ENCODE measurements at places on chromosomes 5 and 9.

GRCh38 chr9:115142517-115143270, 24.7 kb upstream of the TNC start:
- DNase-seq: no peak

- DNase-seq: no peak
Observed at GRCh38 chr5:11302663-11303062, 541.6 kb upstream of the DAP start.

DNA sequence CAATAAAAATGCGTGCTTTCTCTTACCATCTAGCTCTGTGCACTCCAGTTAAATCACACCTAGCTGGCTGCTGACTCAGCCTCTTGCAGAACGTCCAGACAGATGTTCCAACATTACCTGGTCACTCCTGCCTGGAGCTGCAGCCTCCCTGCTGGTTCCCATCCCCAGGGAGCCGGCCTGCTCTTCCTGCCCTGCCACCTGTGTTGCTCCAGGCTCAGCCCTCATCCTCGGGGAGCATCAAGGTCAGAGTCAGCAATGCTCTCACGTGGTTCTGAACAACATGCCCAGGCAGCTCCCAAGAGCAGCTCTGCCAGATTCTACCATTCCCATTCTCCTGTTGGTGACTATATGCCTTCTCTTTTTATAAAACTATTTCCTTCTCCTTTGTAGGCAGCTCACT, 81.3 kb downstream of the GADD45G start:
- no peak for DNase-seq

GRCh38 chr5:32504989-32505596, 60.6 kb upstream of the ZFR start:
- DNase-seq: no peak

- no peak for DNase-seq
Observed at GRCh38 chr9:16154521-16155078, 601.8 kb downstream of the CCDC171 start.

DNA sequence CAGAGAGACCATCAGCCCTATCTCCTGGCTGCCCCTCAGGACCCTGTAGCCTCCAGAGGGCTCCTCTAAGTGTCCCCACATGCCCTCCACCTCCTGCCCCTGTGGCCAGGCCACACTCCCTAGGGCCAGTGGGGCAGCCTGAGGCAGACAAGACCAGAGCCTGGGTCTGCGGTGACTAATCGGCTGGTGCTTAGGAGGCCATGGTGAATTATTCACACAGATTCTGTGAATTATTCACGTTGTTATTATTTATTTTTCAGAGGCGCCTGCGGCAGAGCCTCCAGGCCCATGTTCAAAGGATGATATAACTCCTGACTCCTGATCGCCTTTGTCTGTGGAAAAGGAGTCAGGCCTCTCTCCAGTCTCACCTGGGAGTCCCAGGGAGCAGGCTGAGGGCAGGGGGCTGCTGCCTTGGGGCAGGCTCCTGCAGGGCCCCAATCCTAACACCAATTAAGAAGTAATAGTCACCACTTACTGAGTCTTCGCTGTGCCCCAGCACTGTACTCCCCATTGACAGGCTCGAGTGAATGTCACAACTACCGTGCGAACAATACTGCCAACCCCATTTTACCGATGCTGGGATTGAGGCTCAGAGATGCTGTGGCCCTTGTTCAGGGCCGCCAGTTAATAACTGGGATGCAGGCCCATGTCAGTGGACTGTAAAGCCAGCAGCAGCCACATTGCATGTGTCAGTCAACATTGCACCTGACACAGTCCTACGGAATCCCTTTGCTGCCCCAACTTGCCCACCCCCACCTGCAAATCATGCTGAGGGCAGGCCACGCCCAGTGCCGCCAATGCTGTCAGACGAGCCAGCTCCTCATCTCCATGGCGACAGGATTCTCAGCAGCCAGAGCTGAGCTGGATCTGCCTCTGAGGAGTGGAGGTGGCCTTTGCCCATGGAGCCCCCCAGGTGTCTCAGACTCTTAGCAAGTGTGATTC, 94.9 kb downstream of the PCDH1 start:
- DNase-seq: no peak

GRCh38 chr5:155987265-155987810, 339.6 kb upstream of the SGCD start:
- no peak for DNase-seq

DNA sequence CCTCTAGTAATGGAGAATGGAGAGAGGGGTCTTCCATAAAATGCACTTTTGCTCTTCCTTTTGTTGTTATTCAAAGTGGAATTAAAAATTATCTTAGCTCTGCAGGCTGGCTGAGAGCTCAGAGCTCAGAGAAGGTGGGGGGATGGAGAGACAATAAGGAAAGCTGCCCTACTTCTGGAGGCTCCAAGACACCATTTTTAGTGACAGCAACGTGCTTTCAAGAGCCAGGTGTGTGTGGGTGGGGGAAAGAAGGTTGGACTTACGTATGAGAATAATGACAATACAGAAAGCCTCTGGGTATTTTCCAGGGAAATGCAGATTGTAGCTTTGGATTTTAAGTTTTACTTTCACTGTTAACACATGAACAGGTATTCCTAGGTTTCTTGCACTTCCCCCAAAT, 173.9 kb downstream of the TRPM3 start:
- no peak for DNase-seq

DNA sequence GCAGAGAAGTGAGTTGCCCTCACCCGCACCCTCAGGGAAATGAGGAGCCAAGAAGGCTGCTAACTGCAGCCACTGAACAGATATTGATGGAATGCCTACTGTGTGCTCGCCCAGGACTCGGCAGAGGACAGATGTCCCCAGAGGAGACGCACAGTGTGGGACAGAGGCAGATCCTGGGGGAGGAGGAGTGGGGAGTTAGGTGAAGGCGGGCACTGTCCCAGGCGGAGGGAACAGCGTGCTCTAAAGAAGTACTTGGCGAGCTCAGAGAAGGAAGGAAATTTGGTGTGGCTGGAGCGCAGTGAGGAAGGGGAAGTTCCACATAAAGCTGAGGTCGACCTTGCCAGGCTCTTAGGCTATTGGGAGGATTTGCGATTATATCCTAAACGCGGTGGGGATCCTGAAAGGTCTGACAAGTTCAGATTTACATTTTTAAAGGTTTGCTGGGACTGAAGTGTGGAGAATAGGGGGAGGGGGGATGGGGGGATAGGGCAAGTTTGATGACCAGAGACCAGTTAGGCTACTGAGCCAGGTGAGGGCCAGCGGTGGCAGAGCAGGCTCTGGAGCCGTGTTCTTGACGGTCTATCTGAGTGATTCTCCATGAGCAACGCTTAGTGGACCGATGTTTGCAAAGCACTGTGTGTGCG, 23.6 kb upstream of the CERCAM start:
- no peak for DNase-seq

DNA sequence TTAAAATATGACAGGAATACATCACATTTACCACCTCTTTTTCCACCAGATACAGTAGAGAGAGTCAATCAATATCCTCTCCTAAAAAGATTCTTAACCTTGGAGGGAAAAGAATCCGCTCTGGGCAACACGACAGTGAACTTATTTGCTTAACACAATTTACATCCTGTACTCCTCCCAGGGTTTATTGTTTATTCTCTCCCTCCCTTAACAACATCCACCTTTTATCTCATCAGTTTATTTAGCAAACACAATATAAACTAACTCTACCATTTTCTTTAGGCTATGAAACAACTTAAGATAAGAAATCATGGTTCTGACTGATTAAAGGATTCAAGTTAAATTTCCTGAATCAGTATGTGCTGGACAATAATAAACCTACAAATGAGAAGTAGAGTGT, 50.9 kb downstream of the CERT1 start:
- DNase-seq: no peak

- no peak for DNase-seq
Observed at GRCh38 chr5:535846-536698, 11.8 kb upstream of the SLC9A3 start.

GRCh38 chr9:101484046-101484445, 48.5 kb upstream of the ALDOB start:
- no peak for DNase-seq

- DNase-seq: no peak
Observed at GRCh38 chr9:114450181-114450580, 55.1 kb downstream of the WHRN start.

DNA sequence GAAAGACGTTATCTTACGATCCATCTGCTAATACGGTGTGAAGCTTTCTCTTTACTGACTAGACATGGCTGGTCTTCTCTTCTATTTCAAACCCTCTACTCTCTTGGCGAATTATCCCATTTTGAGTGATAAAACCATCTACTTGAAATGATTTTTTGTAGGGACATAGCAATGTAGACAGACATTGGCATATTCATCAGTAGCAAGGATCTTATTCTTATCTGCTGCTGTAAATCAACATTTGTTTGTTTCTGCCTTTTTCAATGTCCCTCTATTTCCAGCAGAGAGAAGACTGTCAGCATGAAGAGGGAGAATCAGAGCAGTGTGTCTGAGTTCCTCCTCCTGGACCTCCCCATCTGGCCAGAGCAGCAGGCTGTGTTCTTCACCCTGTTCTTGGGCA, at the start of gene OR1J4:
Gene OR1J4, plus strand, starts transcription at position 301 of the 400 bp plus-strand sequence. Its CDS starts 0 bp downstream, at position 301.
- DNase-seq: no peak

- DNase-seq: no peak
Observed at GRCh38 chr9:131630205-131630831, 85.0 kb downstream of the PRRT1B start.

DNA sequence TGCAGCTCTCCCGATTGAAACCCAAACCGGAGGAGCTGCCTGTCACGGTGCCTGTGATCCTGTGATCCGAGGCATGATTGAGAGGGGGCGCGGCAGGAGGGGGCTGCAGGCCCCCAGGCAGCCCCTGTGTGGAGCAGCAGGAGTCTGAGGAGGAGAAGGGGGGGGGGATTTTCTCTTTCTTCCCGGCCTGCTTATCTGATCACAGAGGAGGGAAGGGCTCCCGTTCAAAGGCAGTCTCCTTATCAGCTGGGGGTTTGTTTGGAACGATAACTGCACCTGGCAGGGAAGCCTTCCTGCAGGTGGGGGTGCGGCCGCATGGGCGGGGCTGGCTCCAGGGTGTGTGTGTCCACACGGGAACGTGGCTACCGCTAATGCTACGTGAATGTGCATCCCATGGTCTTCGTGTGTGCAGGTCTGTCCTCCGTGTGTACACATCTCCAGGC, 38.4 kb downstream of the LMX1B start:
- DNase-seq: no peak

DNA sequence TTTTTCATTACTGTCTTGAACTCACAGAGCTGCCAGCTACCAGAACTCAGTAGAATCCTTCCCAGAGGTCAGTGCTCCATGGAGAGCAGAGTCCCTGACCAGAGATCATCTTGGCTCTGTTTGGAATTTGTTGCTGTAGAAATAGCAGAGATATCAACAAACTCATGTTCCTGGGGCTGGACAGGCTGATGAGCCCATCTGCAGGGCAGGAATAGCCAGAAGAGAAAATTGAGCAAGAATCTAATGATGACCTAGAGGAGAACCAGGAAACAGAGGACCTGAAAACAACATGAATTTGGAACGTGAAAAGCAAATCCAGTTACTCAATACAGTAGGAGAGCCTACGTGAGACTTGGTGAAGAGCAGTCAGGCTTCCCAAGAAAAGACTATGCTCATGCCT, 437.8 kb downstream of the PLK2 start:
- no peak for DNase-seq

GRCh38 chr5:61275841-61276240, 56.2 kb upstream of the ZSWIM6 start:
- no peak for DNase-seq

- no peak for DNase-seq
Observed at GRCh38 chr9:26949637-26950069, 2.6 kb upstream of the PLAA start.

DNA sequence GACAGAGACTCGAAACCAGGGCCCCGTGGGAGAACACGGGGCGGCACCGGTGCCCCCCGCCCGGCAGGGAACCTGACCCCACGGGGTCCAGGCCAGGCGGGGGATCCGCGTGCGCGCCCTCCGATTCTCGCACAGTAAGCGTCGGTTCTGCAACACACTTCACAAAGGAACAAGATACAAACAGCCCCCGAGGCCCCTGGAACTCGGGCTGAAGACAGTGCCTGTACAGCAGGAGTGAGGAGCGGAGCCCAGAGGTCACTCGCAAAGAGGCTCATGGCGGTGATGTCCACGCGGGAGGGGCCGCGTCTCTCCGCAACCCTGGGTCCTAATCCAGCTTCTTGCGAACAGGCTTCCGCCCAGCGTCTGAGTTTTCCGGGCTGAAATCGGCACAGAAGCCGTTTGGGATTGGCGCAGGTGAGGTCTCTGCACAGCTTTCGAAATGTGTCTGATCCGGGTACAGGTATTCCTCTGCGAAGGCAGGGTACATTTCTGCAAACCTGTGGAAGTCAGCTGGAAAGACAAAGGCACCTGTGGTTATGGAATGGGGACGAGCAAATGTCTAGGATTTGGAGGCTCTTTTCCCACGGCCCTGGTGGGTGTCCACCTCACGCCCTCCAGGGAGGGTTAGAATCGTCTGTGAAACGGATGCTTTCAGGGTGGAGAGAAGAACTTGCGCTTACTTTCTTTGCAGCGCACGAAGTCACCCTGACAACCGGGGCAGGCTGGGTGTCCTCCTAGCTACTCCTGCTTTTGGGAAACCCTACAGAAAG, 18.3 kb upstream of the SLC6A3 start:
- no peak for DNase-seq

DNA sequence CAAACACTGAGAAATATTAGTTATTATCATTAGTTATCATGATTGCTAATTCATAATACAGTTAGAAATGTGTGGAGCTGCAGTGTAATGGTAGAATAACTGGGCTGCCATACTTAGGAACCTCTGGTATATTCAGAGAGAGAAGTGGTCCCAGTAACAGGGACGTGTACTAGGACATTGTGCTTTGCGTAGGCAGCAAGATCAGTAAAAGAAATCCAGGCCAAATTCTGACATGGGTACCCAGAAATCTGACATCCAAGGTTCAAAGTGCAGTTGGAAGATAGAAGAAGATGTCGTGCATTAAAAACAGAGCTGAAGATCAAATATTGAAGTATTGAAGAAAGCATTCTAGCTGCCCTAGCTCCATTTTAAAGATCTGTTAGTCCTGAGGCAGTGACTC, 1160.7 kb upstream of the DMAC1 start:
- no peak for DNase-seq

DNA sequence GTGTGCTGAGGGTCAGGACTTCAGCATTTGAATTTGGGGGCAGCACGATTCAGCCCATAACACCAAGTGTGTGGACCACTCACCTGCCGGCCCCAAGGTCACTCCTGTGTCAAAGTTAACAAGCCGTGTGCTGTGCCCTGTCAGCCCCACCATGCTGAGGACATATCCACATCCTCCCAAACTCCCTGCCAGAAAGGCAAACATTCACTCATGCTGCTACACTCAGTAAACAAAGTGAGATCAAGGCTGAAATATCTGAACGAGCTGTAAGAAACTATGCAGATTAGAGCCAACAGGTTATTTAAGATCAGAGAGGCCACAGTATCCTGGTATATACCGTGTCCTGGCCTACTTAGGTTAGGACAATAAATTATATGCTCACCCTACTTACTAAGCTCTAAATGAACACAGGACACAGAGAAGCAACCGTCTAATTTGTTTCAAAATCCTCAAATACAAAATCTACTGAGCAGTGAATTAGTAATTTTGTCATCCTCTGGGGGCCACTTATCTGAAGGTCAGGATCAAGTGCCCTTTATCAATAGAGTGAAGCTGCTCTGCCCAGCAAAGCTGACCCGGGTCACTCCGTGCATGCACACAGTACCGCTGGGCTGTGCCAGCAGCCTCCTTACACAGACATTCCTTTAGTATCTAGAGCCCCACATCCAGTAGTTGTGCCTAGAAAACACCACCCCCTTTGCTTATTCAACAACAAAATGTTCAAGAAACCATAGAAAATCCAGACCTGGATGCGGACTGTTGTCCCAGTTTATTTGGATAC, 28.2 kb downstream of the RETREG1 start:
- no peak for DNase-seq

- no peak for DNase-seq
Observed at GRCh38 chr9:112328545-112328944, 4.9 kb downstream of the PTBP3 start.
